ENCODE measurements at places on chromosomes 6 and 20.
A peak's percentile ranks its signal among the peaks of the same experiment; 100 is the strongest.

DNA sequence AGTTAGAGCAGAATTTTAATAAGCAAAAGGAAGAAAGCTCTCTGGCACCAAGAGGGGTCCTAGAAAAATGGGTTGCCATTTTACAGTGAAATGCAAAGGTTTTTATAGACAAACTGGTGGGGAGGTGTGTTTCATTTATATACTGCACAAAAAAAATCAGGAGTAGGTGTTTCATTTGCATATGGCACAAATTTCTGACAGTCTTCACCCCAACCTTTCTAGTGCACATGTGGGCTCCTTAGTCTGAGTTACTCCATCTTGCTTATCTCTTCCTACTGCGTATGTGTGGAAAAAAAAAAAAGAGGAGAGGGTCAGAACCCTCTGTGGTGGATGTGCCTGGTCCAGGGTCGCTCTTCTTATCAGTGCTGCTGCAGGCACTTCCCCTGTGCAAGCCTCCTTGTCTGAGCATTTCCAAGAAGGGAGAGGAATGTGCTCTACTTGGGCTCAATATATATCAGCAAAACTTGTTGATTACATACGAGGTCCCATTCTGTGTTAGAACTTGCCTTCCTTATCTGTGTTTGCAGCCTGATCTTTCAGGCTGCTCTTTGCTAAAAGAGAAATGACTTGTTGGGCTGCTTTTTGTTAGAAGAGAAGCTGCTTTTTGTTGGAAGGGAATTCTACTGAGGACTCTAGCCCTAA is 59.0 kb upstream of the MRAP2 start:
- no peak for DNase-seq

DNA sequence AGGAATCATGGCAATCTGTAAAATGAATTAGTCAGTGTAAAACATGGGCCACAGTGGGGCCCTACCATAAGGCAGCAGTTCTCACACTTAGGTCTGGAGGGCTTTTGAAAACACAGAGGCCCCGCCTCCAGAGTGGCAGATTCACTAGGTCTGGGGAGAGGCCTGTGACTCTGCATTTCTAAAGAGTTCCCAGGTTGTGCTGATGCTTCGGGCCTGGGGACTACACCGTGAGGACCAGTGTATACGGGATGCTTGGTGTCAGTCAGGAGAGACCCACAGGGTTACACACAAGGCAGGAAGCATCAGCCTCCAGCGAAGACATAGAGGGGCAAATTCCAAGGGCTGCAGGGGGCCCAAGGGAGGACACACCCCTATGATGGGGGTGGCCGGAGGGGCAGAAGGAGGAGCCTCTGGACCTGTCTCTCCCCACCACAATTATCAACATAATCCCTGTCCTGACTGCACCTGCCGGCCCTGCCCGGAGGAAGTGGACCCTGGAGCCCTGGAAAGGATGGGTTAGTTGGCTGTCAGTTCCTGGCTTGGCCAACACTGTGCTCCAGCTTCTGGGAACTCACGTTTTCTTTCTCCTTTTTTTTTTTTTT is 46.7 kb downstream of the FGD2 start:
- no peak for DNase-seq

- peak; percentile 35 for DNase-seq
These were observed 32.3 kb downstream of the FOXP4 start for GRCh38 chr6:41578217-41579087.

- no peak for DNase-seq
These were observed 169.9 kb downstream of the QRSL1 start for GRCh38 chr6:106799031-106799894.

- no peak for DNase-seq
These were observed 21.7 kb downstream of the CST7 start for GRCh38 chr20:24970754-24971153.

DNA sequence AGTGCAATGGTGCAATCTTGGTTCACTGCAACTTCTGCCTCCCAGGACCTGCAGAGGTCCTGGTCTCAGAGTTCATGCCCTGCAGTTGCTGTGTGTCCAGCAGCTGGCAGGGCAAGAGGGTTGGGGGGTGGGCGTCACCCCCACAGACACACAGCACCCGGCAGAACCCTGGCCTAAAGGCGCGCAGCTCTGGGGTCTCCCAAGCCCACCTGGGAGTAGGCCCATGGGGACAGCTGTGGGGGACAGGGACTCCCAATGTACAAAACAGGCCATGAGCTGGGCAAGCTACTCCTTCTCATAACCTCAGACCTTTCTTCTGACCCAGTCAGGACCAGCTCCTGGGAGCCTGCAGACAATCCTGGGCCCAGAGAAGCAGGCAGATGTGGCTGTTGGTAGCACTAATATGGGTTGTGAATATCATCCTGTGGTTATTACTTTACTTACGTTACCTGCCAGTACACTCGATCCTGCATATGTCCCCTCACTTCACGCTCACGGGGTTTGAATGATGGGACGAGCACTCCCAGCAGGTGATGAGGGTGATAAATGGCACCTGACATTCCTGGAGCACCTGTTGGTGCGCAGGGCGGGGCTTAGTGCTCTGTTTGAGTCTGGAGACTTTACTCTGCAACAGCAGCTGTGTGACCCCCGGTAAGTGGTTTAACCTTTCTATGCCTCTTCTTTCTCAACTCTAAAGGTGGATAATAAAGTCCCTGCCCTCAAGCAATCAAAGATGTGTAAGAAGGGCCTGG is 39.9 kb upstream of the SULF2 start:
- no peak for DNase-seq

DNA sequence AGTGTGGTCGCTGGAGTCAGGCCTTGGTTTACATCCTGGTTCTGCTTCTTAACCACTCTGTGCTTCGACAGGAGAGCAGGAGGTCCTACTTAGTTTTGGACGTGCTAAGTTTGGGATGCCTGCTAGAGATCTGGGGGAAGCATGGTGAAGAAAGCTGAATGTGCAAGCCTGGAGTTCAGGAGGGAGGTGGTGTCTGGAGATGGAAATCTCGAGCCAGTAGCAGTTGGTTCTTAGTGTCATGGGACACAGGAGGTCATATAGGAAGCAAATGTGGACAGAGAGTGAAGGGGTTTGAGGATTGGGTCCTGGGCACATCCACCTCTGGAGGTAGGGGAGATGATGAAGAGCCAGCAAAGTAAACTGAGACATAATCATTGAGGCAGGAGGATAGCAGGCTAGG is 131.4 kb downstream of the SYCP2 start:
- DNase-seq = no peak

DNA sequence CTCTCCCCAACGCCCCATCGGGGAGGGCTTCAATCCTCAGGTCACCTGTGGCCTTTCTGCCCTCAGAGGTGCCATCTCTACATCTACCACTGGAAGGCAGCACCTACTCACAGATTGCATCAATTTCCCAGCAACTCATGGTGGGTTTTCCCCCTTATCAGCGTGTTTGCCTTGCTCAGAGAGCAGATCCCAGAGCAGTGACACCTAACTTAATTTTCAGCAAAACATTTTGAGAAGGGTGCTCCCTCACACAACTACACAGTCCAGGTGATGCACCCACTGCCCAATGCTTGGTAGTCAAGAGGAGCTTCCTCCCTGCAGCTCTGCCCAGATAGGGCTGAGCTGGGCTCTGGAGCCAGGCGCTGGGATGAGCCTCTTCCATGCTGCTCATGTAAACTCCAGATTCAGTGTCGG is 48.2 kb downstream of the PLG start:
- no peak for DNase-seq

GRCh38 chr6:31697555-31697954 is 5.6 kb downstream of the ABHD16A start:
- DNase-seq = no peak

GRCh38 chr6:41675176-41675775 is 37.0 kb downstream of the MDFI start:
- DNase-seq = no peak

DNA sequence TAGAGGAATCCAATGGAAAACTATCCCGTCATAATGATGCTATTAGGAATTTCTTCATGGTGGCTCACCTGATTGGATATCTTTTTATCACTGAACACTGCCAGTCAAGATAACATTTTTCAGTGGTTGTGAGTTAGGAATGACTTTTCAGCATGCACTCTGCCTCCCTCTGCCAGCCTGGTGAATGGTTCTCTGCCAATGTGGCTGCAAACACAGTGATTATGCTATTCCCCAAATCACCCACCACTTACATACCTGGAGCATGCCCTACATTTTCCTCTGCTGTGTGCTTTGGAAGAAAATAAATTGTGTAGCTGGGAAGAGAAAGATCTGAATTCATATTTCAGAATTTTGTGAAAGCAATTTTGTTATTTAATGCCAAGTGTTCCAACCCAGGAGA is 102.6 kb upstream of the LAMP5 start:
- DNase-seq = no peak

- DNase-seq = peak; percentile 13
These were observed 64.3 kb downstream of the TTI1 start for GRCh38 chr20:37968841-37969401.

DNA sequence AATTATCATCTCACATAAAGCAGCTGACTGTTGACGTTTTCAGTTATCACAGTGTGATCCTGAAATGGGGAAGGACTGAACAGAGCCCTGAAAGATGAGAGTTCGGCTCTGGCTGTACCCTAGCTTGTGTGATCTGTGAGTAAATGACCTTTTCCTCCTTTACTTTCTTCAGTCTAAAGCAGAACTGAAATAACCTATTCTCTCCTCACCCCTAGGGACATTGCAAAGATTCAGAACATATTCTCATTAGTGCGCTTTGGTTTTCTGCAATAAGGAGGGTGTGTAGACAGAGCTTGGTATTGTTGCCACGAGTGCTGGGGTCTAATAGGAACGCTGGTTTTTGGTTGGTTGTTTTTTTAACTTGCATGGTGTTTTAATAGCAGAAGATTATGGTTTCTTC is 16.7 kb downstream of the FARS2 start:
- no peak for DNase-seq

DNA sequence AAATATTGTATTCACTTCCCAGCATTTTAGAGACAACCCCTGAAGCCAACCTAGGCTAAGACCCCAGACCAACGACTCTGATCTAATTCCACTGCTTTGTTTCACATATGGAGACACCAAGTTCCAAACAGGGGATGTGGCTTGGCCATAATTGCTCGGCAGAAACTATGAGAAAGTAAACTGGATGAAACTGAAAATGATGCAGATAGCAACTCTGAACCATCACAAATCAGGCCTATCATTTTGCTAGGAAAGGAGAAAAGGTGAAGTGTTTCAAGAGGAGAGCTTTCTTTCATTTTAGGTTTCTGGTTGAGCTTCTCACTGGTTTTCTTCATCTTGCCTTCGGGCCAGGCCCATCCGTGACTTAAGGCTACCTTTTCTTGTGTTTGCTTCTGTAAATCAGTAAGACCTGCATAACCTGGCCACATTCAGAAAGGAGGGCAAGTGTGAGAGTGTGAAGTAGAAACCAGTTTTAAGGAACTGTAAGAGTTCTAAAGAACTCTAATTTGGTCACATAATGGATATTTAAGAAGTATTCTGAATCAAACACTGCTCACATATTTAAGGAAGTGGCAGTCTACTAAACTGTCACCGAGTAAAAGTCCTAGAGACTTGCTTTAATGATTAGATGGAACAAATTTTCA is 105.8 kb downstream of the BACH2 start:
- DNase-seq = no peak

GRCh38 chr6:79943133-79943532 is 4.2 kb downstream of the ELOVL4 start:
- DNase-seq = no peak

GRCh38 chr6:129444683-129445082 is 265.3 kb downstream of the ARHGAP18 start:
- no peak for DNase-seq

GRCh38 chr6:7230327-7230691 is 82.7 kb downstream of the SSR1 start:
- no peak for DNase-seq

GRCh38 chr6:68126089-68126749 is 508.9 kb upstream of the ADGRB3 start:
- no peak for DNase-seq

DNA sequence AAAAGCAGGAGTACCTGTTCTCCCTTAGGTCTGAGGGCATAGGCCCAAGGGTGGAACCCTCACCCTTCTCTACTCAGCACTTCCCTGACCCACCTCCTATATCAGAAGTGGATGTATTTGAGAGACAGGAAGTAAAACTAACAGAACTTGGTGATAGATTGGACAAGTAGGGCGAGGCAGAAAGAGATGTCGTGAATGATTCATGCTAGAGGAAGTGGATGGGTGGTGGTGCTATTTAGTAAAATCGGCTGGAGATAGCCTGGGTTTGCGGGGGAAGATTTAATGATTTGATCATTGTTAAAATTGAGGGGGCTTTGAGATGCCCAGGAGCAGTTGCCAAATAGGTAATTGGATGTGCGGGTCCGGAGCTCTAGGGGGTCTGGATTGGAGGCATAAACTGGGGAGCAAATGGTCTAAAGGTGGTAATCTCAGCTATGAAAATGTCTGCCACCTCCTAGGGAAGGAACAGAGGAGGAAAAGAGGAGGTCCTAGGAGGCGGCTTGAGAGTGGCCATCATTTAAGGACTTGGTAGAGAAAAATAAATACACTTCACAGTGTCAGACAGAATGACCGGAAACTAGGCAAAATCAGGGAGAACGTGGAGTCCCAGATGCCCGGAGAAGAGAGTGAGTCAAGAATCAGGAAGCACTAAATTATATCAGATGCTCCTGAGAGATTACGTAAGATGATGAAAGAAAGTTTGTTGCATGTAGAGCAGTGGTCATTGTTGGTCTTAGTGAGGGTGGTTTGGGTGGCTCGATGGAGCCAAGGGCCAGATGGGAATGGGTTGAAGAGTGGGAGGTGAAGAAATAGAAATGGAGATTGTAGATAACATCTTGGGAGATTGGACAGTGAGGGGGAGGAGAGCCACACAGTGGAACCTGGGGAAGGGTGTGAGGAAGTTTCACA is 142.0 kb downstream of the CEP57L1 start:
- DNase-seq = peak; percentile 45

DNA sequence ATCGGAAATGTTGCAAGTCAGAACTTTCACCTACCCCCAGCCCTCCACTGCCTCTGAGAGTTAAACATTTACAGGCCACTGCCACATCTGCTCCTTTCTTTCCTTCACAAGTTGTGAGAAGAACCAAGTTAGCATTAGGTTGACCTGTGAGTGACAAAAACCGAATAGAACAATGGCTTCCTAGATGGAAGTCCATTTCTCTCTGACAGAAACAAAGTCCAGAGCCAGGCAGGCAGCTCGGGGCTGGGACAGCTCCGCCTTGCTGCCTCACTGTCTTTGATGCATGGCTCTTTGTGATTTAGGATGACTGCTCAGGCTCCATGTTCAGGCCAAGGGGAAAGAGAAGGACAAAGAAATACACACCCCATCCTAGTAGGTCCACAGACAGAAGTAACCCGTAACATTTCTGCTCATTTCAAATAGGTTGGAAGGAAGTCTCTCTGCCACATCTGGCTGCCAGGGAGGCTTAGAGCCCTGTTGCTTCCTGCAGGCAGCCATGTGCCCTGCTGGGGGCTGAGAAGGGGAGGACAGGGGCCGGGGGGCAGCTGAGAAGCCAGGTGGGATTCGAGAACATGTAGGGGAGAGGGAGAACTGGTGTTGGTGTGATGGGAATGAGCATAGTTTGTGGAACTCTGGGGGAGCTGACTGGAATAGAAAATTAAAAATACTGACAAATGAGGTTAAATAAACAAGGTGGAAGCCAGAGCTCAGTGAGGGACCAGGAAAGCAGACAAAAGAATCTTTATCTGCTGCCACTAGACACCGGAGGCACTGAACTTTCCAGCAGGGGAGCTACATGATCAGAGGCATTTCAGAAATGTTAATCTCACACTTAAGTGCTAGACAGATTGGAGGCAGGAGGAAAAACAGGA is 19.5 kb upstream of the IER3 start:
- no peak for DNase-seq
